ENCODE measurements at places on chromosomes 6 and 20.

DNA sequence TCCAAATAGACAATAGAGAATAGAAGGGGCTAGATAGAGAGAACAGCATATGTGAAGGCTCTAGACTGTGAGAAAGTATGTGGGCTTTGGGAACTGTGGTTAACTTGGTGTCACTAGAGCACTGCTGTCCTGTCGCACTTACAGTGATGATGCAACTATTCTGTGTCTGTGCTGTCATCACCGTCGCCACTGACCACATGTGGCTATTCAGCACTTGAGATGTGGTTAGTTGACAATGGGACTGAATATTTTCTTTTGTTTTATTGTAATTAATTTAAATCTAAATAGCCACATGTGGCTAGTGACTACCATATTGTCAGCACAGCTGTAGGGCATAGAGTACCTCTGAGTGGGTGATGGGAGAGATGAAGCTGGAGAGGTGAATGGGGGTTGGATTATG lies 39.0 kb upstream of the IFNGR1 start:
- DNase-seq: no peak

GRCh38 chr6:134289204-134289575 lies 28.7 kb downstream of the SGK1 start:
- no peak for DNase-seq

- no peak for DNase-seq
These were observed 437.4 kb upstream of the JAG1 start for GRCh38 chr20:11111191-11111590.

GRCh38 chr6:113570641-113571040 lies 286.5 kb upstream of the MARCKS start:
- DNase-seq: no peak

DNA sequence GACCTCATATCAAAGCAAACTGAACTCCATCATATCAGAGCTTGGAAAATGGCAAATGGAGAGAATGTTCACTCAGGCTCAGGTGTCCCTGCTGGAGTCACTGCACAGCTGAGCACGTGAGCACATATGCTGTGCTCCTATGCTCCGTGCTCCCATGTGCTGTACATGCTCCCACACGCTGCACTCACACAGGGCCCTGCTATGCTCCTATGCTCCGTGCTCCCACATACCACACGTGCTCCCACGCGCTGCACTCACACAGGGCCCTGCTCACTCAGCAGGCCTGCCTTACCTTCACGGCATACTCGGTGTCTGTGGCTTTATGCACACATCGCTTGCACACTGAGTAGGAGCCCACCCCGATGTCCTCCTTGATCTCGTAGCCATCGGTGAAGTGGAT lies 65.7 kb upstream of the MPC1 start:
- DNase-seq: no peak

DNA sequence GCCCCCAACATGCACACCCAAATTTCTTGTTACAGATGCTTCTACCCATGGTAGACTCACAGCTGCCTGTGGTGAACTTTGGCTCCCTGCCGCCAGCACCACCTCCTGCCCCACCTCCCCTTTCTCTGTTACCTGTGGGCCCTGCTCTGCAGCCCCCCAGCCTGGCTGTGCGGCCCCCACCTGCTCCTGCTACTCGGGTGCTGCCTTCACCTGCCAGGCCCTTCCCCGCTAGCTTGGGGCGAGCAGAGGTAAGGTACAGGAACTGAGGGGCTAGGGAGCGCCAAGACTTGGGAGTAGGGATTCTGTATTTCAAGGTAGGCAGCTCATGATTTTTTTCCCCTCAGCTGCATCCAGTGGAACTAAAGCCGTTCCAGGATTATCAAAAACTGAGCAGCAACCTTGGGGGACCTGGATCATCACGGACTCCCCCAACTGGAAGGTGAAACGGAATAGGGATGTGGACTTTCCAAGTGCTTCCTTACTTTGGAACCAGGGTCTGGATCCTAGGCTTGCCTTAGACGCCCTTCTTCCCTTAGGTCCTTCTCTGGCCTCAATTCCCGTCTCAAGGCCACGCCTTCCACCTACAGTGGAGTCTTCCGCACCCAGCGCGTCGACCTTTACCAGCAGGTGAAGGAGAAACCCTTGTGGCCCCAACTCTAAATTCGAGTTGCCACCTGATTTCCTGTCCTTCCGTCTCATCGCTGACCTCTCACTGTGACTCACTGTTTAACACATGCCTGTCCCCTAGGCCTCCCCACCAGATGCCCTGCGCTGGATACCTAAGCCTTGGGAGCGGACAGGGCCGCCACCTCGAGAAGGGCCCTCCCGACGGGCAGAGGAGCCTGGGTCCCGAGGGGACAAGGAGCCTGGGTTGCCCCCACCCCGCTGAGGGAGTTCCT lies 15.5 kb downstream of the BAG6 start:
- DNase-seq: no peak

DNA sequence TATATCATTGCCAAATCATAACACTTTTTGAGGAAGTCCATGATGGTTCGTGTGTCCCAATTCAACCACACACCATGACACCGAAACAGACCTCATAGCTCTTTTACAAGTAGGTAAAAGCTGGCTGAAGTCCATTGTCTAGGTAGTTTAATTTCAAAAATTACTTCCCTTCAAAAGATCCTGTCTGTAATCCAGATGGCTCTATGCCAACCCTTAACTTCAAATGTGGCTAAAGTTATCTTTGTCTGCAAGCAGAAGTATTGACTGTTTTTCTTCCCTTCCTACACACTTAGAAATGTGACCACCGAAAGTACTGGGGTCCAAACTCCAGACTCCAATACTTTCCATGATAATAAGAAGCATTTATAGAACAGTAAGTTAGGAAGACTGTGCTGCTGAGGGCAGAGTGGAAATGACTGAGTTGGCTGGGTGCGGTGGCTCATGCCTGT lies 8.3 kb upstream of the TIAM2 start:
- no peak for DNase-seq

DNA sequence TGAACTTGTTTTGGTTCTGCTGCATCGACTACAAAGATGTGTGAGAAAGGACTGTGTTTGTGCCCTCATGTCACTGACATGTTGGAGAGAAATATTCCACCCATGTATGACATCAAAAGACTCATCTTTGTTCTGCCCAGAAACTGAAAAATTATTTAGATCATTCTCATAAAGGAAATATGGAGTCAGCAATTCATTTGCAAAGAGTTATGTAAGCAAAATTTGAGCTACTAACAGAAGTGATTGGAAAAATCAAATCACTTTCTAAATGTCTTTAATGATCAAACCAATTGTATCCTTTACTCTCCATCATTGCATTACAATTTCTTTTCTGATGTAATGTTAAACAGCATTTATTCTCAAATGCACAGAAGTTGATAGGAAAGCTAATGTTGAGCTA lies 19.3 kb downstream of the ADAT2 start:
- no peak for DNase-seq

GRCh38 chr20:32606107-32606506 lies 21.0 kb upstream of the NOL4L start:
- DNase-seq: no peak

- DNase-seq: no peak
These were observed 79.7 kb upstream of the FOXP4 start for GRCh38 chr6:41466437-41466990.

DNA sequence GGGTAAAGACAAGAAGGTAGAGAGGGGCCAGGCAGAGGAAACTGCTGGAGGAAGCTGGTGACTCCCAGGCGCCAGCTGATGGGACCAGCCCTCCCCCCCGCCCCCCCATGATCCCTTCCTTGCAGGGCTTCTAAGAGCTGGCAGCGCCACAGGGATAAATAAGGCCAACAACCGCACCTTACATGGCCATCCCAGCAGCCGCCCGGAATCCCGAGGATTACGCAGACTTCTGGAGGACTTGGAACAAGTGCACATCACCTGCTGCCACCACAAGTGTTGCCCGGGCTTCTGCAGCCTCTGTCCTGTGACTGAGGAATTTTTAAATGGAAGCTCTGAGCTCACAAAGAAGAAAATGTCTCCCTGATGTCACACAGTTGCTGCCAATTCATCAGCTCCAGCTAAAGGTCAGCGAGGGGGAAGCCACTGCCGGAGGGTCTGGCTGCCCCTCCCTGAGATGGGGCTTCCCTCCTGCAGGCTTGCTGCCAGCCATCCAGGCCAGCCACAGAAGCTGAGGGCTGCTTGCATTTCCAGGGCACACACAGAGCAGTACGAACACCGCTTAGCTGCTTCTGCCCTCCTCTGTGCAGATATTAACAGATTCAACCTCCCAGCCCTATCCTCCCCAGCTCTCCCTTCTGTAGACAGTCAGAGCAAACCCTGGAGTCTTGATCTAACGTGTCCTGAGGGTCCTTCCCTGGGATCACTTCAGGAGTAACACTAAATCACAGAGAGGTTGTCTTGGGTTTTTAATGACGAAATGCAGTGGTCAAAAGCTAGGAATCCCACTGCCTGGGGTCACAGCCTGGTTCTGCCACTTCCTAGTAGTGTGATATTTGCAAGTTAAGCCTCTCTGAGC lies 38.6 kb upstream of the PIM1 start:
- DNase-seq: no peak

DNA sequence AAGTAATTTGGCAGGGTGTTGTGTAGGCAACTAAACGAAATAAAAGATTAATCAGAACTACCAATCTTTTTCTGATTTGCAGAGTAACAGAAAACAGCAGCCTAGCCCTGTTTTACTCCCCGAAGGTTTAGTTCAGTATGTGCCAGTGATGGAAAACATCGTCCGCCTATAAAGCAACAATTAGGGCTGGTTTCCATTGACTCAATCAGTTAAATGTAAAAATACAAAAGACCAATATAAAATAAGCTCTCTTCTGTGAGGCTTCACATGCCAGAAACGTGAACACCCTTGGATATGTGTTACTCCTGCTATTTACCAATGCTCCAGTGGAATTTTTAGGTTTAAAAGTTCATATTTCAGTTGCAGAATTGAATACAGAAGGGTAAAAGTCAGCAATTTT lies 210.5 kb upstream of the RSPO3 start:
- no peak for DNase-seq

DNA sequence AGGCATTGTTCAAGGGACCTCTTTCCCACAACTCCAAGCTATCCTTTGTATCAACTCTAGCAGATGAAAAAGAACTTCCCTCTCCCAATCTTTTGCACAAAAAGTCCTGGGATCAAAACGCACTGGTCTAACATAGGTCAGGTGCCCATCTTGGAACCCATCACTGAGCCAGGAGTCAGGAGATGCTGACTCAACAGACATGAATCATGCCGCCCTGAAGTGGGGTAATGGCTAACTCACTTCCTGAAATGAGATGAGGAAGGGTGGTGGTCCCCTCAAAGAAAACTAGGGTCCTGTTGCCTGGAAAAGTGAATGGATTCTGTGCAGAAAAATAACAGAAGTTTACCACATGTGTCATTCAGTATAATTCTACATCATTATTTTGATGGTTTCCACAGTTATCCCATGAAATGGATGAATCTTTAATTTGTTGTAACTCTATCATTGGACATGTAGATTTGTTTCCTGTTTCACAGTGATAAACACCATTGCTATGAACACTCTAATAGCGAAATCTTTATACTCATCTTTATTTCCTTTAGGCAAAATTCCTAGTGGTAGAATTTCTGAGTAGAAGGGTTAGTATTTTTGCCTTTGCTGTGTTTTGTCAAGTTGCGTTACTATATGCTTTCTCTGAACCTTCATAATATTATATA lies 151.3 kb downstream of the SLC16A10 start:
- DNase-seq: no peak

GRCh38 chr6:129521946-129522345 lies 188.0 kb downstream of the ARHGAP18 start:
- no peak for DNase-seq

GRCh38 chr20:37992802-37993409 lies 40.4 kb downstream of the TTI1 start:
- no peak for DNase-seq

- DNase-seq: no peak
These were observed 165.6 kb downstream of the KCNQ5 start for GRCh38 chr6:72787391-72788031.

GRCh38 chr6:26296857-26297648 lies 67.9 kb upstream of the BTN3A2 start:
- DNase-seq: no peak

- DNase-seq: no peak
These were observed 21.1 kb downstream of the TMEM74B start for GRCh38 chr20:1163653-1164052.

DNA sequence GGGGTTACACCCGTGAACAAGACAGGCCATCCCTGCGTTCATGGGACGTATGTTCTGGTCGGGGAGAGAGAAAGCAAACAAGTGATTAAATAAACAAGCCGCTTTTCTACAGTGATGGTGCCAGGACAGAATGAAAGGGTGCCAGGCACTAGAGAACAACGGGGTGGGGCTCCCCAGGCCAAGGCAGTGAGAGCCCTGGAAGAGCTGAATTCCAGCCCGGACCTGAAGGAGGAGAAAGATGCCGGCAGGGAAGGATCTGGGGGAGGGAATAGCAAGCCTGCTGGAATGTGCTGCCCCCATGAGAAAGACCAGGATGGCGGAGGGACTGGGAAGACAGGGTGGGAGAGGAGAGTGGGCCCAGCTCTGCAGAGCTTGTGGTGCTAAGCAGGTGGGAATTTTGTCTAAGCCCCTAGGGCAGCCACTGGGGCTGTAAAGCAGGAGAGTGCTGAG lies 7.5 kb downstream of the SNAI1 start:
- no peak for DNase-seq

DNA sequence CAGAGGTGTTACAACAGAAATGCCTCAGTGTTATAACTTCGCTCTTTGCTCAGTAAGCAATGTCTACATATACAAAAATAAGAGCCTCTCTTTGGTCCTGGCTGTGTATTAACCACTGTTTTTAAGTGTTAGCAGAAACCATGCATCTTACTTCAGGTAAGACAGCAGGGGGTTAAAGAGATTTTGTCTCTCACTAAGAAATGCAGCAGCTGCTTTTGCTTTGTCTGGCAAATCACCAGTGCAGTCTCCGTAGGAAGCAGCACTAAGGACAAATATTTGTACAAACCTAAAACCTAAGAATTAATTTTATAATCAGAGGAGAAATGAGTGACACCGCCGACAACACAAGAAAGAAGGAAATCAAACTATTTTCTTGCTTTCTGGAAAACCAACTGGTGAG lies 758 bp downstream of the SMIM28 start:
- no peak for DNase-seq

DNA sequence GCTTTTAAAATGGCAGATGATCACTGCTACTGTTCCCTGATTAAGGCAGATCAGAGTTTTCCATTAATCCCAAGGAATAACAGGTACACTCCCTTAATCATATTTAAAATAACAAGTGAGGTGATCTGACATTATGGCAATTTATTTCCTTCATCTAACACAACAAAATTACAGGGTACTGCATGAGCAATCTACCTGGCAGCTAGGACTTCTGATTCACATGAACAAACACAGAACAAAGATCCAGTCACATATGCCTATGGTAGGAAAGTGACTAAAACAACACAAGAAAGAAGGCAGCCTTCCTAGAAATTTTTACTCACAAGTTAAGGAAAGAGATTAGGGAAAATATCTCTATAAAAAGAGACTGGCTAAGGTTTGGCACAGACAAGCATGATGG lies 33.2 kb downstream of the MAP7 start:
- DNase-seq: no peak

GRCh38 chr6:10030942-10031537 lies 383.8 kb downstream of the TFAP2A start:
- no peak for DNase-seq

DNA sequence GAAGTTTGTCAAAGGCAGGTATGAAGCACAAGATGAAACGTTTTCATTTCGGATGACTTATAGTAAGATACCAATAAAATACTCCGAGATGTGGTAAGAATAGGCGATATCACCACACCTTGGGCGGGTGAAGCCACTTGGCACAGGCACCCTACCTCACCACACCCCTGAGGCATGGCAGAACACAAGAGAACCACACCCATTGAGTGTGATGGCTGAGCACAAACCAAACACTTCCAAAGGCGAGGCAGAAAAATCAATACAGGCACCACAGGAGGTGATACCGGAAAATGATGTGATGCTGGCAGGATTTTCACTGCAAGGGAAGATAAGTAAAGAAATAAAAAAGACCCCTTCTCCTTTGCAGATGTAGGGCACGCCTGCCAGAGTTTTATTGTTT lies 332.9 kb upstream of the PRDM1 start:
- DNase-seq: no peak

Data from nucleus accumbens (tissue), 56 donors.